ENCODE measurements at places on chromosomes 2 and 18.

- DNase-seq, result no peak
Measured at GRCh38 chr2:135009339-135009738, 37.9 kb downstream of the MAP3K19 start.

- DNase-seq, result no peak
Measured at GRCh38 chr18:48544661-48545415, 6.0 kb downstream of the CTIF start.

DNA sequence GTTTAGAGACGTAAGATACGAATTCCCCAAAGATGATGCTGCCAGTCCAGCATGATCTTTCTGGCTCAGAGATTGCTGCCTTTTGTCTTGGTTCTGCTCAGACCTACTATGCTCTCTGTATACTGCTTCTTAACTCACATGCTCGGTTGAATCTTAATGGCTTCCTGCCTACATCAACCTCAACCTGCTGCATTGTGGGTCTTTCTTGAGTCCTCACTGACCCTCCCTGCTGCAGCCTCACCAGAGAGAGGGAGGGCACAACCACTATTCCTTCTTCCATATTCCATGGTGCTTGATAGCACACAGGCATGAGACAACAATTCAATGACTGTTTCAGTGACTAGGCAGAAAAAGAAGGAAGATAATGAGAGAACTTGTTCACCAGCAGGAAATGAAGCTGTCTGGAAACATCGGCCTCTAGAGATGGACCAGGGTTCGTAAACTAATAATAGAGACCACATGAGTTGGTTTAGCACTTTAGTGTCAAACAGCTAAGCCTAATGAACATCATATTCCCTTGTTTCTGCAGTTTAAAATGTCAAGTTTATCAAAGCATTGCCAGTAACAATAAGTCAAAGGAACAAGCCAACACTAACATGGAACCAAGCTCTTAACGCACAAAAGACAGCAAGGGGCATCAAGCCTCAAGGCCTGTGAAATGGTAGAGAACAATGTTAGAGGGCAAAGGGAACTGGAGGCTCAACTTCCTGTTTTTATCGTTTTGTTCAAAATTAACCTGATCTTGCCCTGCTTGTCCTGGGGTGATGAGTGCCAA, 333.9 kb downstream of the PDE11A start:
- DNase-seq, result no peak

- DNase-seq, result no peak
Measured at GRCh38 chr18:74961596-74961995, 247.3 kb downstream of the PTGR3 start.

DNA sequence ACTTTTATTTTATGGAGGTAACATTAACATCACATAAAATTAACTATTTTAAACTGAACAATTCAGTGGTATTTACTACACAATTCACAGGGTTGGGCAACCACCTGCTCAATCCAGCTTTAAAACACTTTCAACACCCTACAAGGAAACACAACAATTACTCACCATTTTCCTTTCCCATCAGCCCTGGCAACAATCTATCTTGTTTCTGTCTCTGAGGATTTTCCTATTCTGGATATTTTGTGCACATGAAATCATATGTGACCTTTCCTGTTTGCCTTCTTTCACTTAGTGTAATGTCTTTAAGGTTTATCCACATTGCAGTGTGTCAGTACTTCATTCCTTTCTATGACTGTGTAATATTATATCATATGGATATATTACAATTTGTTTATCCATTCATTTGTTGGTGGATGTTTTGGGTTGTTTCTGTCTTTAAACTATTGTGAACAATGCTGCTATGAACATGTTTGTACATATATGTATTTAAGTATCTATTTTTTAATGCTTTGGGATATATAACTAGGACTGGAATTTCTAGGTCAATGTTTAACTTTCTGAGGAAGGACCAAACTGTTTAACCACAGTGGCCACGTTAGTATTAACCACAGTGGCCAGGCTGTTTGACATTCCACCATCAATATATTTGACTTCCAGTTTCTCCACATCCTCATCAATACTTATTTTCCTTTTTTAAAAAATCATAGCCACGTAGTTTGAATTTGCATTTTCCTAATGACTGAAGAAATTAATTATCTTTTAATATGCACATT, 72.4 kb upstream of the KIF5C start:
- DNase-seq, result no peak

GRCh38 chr2:113887009-113887792, 2.7 kb upstream of the ACTR3 start:
- DNase-seq, result peak; percentile 71

GRCh38 chr2:202307690-202308089, 42.1 kb downstream of the NOP58 start:
- DNase-seq, result no peak

- no peak for DNase-seq
Measured at GRCh38 chr2:235049719-235050118, 97.9 kb downstream of the SH3BP4 start.

DNA sequence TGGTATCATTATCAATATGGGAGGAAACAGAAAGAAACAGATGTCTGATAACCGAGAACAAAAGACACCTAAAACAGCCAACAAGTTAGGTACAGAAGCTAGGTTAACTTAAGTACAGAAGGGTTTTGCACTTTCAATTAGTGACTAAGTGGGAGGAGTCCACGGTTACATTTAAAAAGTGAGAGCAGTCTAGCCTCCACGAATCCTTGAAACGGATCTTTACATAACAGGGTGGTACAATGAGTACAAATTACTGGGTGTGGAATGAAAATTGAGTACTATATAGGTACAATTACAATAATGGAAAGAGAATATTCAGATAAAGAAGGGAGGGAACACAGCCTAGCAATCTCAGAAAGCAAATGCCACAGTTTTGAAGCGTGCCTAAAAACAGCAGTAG, 76.6 kb downstream of the TLK1 start:
- peak; percentile 8 for DNase-seq

DNA sequence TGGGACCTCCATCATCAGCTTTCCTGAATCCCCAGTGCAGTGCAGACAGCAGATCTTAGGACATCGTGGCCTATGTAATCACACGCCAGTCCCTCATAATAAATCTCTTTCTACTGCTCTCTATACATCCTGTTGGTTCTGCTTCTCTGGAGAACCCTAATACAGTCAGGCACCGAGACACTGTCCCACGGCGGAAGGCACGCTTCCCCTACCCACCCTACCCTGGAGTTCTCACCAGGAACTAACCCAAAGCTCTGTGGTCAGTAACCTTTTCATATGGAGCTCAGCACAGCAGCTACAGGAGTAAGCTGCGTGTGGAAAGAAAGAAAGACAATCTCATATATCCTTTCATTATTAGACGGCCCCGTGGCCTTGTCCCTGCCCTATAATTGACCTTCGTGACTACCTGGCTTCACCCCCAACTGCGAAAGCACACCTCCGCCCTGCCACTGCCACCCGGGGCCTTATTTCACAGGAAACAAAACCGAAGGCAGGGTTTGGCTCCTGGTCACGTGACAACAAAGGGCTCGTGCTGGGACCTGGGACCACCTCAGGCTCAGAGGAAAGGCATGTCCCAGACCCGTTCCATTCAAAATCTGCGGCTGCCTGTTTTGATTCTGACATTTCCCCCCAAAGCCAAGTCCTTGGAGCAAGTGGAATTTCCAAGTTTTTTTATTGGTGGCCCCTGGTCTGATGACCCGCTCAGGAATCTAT, 99.7 kb upstream of the ODC1 start:
- no peak for DNase-seq

GRCh38 chr2:237662671-237663093, 35.3 kb downstream of the LRRFIP1 start:
- peak; percentile 53 for DNase-seq

DNA sequence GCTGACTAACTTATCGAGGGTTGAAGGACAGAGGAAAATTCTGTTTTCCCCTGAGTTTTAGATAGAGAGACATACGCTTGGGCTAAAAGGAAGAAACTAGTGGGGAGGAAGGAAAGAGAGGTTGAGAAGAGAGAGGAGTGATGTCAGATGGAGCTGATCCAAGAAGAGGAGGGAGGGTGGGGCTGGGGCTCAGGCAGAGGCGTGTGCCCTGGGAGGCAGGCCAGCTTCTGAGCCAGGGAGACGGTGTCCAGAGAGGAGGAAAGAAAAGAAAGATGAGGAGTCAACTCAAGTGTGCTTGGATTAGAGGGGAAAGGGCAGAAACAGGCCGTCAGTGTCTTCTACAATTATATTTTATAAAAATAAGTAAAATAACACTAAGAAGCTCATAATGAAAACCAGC, 56.2 kb downstream of the EMILIN2 start:
- no peak for DNase-seq

DNA sequence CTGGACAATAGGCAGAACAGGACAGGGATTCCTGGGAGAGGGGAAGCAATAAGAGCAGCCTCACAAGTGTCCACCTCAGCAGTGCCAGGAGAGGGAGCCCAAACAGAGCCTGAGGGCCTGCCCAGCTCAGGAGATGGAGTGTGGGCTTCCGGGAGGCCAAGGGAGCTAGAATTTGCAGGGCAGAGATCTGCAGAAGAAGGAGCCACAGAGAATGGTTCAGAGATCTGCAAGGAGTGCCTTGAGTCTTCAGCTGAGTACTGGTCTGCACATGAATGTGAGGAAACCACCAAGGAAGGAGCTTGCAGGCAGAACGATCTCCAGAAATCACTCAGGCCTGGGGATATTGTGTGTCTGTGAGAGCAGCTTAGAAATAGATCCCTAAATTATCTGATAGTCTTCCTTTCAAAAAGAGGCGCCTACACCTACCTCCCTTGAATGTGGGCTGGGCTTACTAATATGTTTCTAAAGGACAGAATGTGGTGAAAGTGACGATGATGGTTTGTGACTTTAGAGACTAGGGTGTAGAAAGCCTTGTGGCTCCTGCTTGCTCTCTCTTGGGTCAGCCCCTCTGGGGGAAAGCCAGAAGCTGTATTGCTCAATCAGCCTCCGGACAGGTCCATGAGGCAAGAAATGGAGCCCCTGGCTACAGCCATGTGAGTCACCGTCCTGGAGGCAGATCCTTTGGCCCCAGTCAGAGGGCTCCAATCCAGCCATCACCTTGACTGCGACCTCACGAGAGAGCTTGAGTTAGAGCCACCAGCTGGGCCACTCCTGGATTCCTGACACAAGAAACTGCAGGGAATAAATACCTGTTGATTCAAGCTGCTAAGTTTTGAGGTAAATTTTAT, 7.6 kb upstream of the LPIN1 start:
- peak; percentile 60 for DNase-seq

GRCh38 chr2:45884126-45884525, 232.7 kb downstream of the PRKCE start:
- no peak for DNase-seq

- DNase-seq, result no peak
Measured at GRCh38 chr18:6748241-6748640, 18.7 kb downstream of the ARHGAP28 start.

- DNase-seq, result no peak
Measured at GRCh38 chr2:221524158-221524557, 47.9 kb downstream of the EPHA4 start.

- DNase-seq, result peak; percentile 61
Measured at GRCh38 chr2:85628658-85629057, 12.7 kb downstream of the USP39 start.

- no peak for DNase-seq
Measured at GRCh38 chr18:67410075-67411070, 106.1 kb downstream of the DSEL start.

- peak; percentile 52 for DNase-seq
Measured at GRCh38 chr18:51236225-51236624, 38.7 kb upstream of the MEX3C start.

GRCh38 chr2:60094450-60094929, 459.0 kb downstream of the BCL11A start:
- no peak for DNase-seq

DNA sequence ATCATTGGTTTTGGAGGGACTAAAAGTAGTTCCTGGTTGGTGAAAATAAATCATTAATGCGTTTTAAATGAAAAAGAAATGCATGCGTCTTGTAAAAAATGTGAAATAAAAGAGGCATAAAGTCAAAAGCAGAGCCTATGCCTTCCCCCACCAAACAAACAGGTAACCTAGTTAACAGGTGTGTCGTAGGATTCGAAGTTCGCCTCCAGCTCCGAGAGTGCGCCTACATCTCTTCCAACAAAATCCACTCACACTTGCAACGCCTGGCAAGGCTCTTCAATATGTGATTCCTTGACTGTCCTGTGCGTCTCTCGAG, 677 bp upstream of the SMAD4 start:
- DNase-seq, result no peak

- no peak for DNase-seq
Measured at GRCh38 chr2:166627893-166628292, 133.8 kb upstream of the SCN7A start.

DNA sequence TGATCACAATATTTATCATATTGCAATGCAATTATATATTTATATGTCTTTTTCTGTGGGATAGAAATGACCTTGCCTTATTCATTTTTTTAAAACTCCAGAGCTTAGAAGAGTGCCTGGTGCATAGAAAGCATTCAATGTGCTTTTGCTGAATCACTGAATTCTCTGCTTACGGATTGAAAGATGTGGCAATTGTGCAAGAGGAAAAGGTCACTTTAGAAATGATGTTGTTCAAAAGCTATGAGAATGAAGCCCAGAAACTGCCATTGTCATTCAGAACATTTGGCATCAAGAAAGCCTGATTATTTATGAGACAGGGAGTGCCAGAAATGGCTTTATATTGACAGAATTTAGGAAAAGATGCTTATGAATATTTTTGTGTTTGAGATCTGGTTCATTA, 678.6 kb upstream of the CDH2 start:
- no peak for DNase-seq

GRCh38 chr2:118722976-118723375, 124.5 kb downstream of the EN1 start:
- DNase-seq, result no peak

GRCh38 chr2:63614983-63615945, 26.5 kb downstream of the MDH1 start:
- DNase-seq, result no peak

- DNase-seq, result no peak
Measured at GRCh38 chr2:133557614-133558013, 10.6 kb downstream of the NCKAP5 start.

DNA sequence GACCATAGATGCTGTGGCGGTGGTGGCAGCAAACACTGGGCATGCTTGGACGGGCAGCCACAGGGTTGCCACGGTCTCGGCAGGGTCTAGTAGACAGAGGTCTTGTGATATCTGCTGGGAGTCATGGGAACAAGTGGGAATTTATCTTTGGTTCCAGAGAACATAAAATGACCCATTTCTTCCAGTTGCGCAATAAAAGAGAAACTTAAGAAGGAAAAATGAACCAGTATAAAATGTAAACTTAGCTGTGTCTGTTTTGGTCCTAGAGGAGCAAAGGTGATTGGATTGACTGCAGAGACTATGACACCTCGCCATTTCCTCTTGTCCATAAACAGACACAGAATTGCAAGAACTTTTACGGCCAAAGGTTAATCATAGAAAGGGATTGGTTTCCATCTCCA, 132.6 kb upstream of the RBBP8 start:
- no peak for DNase-seq

DNA sequence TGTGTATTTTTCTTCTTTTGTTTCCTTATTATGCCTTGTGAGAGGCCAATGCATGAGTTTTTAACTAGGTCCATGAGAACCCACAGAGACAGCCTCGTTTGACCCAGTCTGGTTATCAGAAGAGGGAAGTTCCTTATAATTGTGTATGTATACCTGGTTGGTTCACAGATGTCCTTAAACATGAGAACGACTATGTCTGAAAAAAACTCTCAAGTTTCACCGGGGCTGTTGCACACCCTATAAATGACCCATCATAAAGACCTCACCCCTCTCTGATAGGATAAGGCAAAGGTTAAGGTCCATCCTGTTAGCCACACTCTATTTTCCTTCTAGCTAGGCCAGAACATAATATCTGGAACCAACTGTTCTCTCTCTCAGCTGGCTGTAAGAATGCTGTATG, 42.7 kb upstream of the MSH2 start:
- DNase-seq, result no peak

Measured in activated CD4-positive, alpha-beta T cell treated with anti-CD3 and anti-CD28 coated beads, Interleukin-10, Interleukin-2, amounts not matched to agents 100 ng/mL and 50 ng/mL, durations not matched to agents 16 hours and 8 hours (primary cell).